ENCODE measurements at places on chromosomes 16 and 17.

DNA sequence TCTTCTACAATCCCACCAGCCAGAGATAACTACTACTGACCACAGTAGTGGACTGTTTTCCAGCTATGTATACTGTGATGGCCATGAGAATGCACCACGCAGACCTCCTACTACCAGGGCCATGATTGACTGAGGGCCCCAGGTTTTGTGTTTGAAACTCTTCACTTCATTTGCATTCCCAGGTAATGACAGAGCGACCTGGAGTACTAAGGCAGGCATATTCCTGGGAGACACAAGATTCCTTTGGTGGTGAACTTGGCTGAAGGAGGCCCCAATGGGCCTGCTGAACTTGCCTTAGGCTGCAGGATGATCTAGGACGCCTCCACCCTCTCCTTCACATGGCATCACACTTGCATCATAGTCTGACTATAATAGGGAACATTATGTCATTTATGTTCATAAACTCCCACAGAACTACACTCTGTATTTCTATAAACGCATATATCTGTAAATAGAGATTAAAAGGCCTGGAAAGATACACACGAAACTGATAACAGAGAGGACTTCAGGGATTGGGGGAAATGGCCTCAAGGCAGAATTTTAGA lies 30.4 kb downstream of the CLEC19A start:
- DNase-seq, result no peak

DNA sequence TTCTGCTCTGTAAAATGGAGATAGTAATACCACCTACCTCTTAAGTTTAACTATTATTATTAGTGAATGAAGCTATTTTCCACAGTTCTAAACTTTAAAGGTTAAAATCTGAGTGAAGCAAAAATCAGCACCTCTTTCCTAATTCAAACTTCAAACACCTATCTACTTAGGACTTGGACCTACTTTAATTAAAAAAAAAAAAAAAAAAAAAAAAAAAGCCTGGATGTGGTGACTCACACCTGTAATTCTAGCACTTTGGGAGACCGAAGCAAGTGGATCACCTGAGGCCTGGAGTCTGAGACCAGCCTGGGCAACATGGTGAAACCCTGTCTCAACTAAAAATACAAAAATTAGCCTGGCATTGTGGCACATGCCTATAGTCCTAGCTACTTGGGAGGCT lies 5.0 kb upstream of the KANSL1 start:
- DNase-seq, result no peak

DNA sequence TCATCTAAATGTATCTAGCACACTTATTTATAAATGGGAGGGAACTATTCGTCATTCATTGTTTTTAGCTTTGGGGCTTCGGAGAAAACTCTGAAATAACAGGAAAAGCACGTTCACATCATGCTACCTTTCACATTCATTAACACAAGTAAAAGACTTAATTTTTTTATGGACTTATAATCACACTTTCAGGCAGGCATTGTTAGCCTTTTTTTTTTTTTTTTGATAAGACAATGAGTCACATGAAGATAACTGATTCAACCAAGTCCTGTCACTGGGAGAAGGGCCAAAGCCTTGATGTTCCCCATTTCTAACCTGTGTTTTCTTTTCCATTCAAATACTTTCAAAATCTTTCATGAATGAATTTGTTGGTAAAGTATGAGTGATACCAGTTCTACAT lies 631.3 kb upstream of the CA10 start:
- DNase-seq, result no peak

DNA sequence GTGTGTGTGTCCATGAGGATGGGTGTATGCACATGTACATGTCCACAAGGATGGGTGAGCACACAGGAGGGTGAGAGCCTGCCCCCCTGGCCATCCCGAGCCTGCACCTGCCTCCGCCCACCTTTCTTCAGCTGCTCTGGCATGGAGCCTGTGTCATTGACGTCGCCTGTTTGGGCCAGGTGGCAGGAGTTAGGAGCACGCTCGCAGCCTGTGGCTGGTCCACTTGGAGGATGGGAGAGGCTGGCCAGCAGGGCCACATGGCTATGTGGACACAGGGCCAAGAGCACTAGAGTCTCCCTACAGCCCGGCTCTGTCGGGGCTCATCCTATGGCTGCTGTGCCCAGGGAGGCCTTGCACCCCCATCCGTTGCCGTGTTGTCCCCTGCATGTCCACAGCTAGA lies 21.4 kb downstream of the BAHCC1 start:
- DNase-seq, result no peak

- no peak for DNase-seq
Observed at GRCh38 chr16:1182316-1182671, 29.4 kb downstream of the CACNA1H start.

DNA sequence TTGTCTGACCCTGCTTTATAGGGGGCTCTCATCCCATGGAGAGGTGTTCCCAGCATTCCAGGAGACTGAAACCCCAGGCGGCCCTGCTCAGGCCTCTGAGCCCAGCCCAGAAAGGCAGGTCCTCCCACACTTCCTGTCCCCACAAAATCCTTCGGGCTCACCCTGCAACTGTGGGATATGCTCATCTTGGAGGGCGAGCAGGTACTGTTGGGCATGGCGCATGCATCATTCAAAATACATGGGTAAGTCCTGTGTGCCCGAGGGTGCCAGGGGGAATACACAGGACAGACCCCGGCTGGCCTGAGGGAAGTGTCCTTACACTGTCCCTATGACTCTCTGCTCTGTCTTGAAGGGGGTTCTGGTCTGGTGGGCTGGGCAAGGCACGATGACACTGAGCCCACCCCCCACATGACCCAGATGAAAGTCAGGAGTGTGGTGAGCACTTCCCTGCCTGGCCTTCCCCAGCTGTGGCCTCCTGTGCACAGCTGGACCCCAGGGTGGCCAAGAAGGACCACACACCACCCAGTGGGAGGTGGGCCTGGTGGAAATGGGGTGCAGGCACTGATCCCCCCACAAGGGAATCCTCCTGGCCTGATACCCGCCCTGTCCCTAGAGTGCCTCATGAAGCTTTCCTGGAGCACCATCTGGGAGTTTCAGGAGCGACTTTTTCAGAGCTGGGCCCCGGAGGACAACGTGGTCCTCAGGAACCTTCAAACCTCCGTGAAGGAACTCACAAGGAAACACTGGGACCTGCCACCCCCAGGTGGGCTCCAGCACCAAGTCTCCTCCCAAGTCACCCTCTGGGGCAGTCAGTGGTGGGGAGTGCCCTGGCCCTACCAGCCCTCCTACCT lies 46.7 kb downstream of the USP22 start:
- DNase-seq, result no peak

GRCh38 chr17:51118330-51119195 lies 2.1 kb downstream of the SPAG9 start:
- no peak for DNase-seq

Measured in SW 1271 (cell line).